GM19239 (cell line): ENCODE measurements at places on chromosomes 7 and 10.

- DNase-seq = peak; percentile 77
Measured at GRCh38 chr7:73978661-73979563, 49.1 kb upstream of the ELN start.

DNA sequence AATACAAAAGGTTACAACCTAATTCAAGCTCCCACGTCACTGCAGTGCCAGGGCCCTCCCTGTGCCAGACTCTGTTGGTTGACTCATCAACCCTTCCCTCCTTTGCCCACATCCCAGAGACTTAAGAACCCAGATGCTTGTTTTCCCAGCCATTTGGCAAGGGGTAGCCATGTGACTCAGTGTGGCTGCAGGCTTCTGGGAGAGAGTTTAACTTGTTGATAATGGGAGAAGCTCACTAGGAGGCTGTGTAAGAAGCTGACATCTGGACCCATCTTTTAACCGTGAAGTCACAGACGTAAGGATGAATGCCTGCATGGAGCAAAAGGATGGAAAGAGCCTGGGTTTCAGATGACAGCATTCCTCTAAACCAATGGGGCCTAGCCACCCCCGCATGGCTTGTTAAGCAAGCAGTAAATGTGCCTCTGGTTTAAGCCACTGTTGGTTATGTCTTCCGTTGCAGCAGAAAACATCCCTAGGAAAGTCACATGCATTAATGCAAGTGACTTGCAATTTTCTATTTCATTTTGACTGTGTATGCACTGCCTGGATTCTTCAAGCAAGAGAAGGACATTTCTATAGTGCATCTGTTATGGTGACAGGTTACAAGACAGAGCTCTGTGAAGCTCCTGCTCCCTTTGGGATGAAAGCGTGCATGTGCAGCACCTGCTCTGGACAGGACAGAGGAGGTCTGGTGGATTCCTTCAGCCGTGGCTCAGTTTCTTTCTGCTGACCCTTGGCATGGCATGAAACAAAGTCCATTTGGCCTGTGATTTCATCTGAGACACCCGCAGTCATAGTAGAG lies 57.5 kb upstream of the CREB5 start:
- no peak for DNase-seq

- no peak for DNase-seq
Measured at GRCh38 chr10:52517012-52517411, 202.9 kb downstream of the DKK1 start.

DNA sequence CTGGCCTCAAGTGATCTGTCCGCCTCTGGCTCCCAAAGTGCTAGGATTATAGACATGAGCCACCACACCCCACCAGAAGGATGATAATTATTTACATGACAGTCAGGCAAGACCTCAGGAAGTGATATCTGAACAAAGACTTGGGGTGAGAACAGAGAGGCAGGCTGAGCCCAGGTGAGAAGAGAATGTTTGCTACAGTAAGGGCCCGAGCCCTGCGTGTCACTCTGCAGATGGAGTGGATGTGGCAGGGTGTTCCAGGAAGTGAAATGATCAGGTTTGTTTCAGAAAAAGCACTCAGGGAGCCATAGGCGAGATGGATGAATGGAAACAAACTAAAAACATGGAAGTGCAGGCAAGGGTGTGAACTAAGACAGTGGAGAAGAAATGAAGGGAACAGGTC lies 22.2 kb downstream of the SFMBT2 start:
- DNase-seq = no peak

- no peak for DNase-seq
Measured at GRCh38 chr10:88728107-88728763, 22.2 kb downstream of the LIPK start.

GRCh38 chr10:75335191-75335590 lies 66.4 kb downstream of the ZNF503 start:
- DNase-seq = no peak

- DNase-seq = no peak
Measured at GRCh38 chr10:113961182-113962031, 82.3 kb upstream of the ADRB1 start.

DNA sequence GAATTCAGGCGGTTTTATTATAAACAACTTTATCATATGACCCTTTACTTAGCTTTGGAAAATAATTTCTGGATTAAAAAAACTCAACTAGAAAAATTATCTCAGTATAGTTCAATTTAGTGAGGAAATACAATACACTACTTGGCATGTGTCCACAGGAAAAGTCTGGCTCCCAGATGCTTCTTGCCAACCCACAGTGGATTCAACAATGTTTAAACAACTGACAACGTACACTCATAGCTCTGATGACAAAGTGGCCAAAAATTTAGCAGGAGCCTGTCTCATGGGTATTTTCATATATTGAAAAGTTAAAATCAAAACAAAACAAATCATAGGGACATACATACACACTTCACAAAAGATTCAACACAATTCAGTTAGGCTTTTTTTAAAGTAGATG lies 158.8 kb downstream of the SKAP2 start:
- DNase-seq = no peak

DNA sequence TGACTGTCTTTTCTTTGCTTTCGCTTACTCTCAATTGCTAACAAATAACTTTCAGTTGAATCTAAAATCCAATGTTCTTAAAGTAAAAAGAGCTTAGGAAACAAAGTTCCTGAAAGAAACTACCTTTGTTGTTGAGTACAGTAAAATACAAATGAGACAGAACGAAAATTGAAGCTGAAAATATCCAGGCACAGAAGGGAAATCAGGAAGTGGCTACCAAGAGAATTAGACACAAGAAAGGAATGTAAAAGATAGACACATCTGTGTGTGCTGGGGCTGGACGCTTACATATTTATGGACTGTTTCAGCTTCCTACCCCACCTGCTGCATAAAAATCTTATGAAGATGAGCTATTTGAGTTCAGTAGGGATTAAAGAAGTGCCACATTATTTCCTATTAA lies 161.7 kb upstream of the PLXDC2 start:
- no peak for DNase-seq

DNA sequence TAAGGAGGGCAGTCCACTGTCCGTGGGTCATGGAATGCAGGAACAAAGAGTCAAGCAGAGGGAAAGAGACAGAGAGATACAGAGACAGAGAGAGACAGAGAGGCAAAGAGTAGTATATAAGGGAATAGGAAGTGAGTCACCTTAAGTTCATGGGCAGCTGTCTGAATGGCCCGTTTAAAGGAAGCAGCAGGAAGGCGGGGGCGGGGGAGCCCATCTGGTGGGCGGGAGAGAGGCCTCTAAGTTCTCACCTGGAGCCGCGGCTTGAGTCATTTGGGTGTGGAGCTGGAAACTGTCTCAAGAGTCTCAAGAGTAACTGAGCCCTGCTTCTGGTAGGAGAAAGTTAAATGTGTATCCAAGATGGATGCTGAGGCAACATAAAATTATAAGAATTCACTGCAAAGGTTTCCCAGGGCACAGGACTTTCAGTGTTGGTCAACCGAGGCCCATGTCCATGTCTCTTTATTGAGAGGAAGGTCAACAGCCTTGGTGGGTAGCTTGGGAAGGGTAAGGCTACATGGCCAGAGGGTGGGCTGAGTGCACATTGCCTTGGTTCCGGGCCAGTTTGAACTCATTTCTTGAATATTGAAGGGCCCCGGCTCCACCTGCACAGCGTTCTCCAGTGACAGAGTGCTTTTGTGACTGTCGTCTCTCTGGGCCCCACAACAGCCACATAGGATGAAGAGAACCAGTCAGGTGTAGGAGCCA lies 85.5 kb upstream of the CACUL1 start:
- no peak for DNase-seq

GRCh38 chr7:46446151-46446550 lies 525.1 kb upstream of the IGFBP3 start:
- DNase-seq = no peak

DNA sequence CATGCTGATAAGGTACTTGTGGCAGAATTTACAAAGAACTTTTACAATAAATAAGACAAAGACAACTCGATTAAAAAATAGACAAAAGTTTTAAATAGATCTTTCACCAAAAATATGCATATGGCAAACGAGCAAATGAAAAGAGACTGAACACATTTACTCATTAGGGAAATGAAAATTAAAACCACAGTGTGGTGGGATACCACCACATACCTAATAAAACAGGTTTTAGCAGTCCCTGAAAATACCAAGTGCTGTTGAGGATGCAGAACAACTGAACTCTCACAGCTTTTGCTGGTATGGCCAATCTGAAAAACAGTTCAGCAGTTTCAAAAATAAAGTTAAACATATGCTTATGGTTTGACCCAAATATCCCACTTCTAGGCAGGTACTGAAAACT lies 205.4 kb upstream of the ADO start:
- no peak for DNase-seq

GRCh38 chr7:102318482-102318971 lies 31.9 kb downstream of the SH2B2 start:
- DNase-seq = no peak

DNA sequence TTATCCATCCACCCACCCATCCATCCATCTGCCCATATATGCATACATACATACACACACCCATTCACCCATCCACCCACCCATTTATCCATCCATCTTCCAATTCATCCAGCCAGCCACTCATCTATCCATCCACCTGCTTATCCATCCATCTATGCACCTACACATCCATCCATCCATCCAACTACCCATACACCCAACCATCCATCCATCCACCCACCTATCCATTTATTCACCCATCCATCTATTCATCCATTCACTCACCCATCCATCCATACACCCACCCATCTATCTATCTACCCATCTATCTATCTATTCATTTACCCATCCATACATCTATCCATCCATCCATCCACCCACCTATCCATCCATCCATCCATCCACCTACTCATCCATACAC lies 17.3 kb downstream of the TMEM72 start:
- DNase-seq = no peak

GRCh38 chr7:51785876-51786275 lies 469.3 kb upstream of the COBL start:
- no peak for DNase-seq

DNA sequence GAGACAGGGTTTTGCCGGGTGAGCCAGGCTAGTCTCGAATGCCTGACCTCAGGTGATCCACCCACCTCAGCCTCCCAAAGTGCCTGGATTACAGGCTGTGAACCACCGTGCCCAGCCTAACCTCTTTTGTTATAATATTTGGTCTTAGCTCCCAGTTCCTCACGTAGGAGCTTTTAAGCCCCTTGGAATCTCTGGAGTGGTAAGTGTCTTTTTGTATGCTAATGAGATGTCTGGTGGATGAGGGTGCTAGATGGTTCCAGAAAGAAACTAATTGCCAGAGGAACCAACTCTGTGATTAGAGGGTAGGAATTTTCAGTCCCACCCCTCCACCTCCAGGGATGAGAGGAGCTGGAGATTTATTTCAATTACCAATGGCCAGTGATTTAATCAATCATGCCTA lies 5.3 kb upstream of the ARPC1A start:
- no peak for DNase-seq

GRCh38 chr10:12350167-12350872 lies 973 bp downstream of the CAMK1D start:
- DNase-seq = peak; percentile 54

DNA sequence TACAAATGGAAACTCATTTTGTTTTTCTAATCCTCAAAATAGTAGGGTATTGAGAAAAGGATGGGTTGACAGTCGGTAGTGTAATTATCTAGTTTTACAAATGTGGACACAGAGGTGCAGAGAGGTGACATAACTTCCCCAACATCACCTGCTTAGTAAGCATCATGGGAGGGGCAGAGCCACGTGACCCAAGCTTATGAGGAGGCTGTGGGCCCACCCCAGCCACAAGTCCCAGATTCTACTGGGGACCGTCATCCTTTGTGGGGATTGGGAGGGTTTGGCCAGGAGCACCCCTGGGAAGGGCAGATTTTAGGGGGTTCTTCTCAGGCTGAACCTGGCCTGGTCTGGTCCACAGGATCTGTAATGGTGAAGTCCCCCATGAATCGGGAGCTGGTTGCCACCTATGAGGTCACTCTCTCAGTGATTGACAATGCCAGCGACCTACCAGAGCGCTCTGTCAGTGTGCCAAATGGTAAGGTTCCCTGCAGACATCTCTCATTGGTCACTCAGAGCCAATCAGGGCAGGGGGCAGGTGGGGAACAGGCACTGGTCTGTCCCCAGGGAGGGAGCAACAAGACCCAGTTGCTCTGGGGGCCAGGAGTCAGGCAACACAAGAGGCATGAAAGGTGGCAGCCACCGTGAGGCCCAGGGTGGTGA lies 23.6 kb upstream of the VSIR start:
- no peak for DNase-seq

GRCh38 chr10:33341637-33342036 lies 7.2 kb upstream of the NRP1 start:
- DNase-seq = no peak

GRCh38 chr7:141161550-141162535 lies 88.0 kb downstream of the TMEM178B start:
- DNase-seq = no peak

GRCh38 chr7:100077205-100077604 lies 4.3 kb downstream of the ZNF3 start:
- no peak for DNase-seq

- DNase-seq = peak; percentile 47
Measured at GRCh38 chr7:5139998-5140397, 50.0 kb upstream of the WIPI2 start.

DNA sequence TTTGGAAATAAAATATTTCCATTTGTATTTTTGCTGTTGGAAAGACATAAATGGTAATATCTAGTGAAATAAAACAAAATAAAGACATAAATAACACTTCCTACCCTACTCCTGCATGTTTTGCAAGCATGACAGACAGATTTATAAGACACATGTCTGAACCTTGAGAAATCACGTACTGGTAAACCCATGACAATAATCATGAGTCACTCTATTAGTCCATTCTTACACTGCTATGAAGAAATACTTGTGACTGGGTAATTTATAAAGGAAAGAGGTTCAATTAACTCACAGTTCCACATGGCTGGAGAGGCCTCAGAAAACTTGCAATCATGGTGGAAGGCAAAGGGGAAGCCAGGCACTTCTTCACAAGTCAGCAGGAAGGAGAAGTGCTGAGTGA lies 942.2 kb downstream of the REEP3 start:
- no peak for DNase-seq

GRCh38 chr10:131897297-131897899 lies 3.4 kb upstream of the PPP2R2D start:
- DNase-seq = no peak

DNA sequence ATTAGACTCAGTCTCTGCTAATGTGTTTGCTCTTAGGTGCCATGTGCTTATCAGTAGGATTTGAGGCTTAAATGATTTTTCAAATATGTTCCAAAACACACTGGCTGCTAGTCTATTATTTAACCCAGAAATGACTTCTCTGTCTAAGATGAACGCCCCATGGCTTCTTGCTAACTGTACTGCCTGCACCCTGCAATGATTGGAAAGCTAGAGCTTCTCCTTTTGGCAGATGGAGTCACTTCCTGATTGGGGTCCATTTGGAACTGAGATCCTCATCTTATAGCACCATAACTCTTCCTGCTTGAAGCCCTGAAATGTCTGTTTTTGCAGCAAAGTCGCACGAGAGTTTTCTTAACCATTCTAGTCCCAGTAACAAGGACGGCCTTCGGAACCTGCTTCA lies 186.5 kb upstream of the ADO start:
- no peak for DNase-seq

- DNase-seq = no peak
Measured at GRCh38 chr7:92769394-92769699, 67.0 kb downstream of the CDK6 start.
